Thoracic aorta endothelial cell (primary cell): ENCODE measurements at places on chromosomes 3 and 15. TPM values are rescaled to one million over a fixed set of nuclear protein-coding genes. Genes with fewer than 3 reads are reported as not detected.

The TBC1D23 gene
- 51.7 and 52.4 TPM in 2 replicates for total RNA-seq

The ACOX2 gene
- total RNA-seq: 2.9 and 4.5 TPM in 2 replicates

The TNNC1 gene
- total RNA-seq: 0.27 TPM in 1 of 2 replicates, not detected in the other

The AVEN gene
- 25.4 and 26.8 TPM in 2 replicates for total RNA-seq

The DUOX2 gene
- not detected in 2 replicates for total RNA-seq

The DPPA2 gene
- not detected in 2 replicates for total RNA-seq

The TMEM108 gene
- 0.27 and 0.29 TPM in 2 replicates for total RNA-seq

The B3GNT5 gene
- 38.2 and 38.8 TPM in 2 replicates for total RNA-seq

The NPTN gene
- total RNA-seq: 83.0 and 101 TPM in 2 replicates

The RTP3 gene
- total RNA-seq: not detected in 2 replicates

The GRK7 gene
- not detected in 2 replicates for total RNA-seq

The DNAJA4 gene
- 7.2 and 10.6 TPM in 2 replicates for total RNA-seq

The CAND2 gene
- 1.6 and 4.5 TPM in 2 replicates for total RNA-seq

The KNG1 gene
- not detected in 2 replicates for total RNA-seq

The MUC13 gene
- total RNA-seq: under 0.01 TPM in 1 of 2 replicates, not detected in the other

The STAC gene
- total RNA-seq: not detected in 2 replicates

The USP13 gene
- 18.9 and 22.9 TPM in 2 replicates for total RNA-seq

The RARRES1 gene
- 0.57 and 0.66 TPM in 2 replicates for total RNA-seq

The OR5K2 gene
- not detected in 2 replicates for total RNA-seq

The PSMA4 gene
- 449 and 528 TPM in 2 replicates for total RNA-seq
